T-cell (primary cell): ENCODE measurements at places on chromosomes 12 and 14. TPM values are rescaled to one million over a fixed set of nuclear protein-coding genes. Genes with fewer than 3 reads are reported as not detected.

Gene CCDC60
- total RNA-seq, result not detected

Gene KRT74
- not detected for total RNA-seq

DNA sequence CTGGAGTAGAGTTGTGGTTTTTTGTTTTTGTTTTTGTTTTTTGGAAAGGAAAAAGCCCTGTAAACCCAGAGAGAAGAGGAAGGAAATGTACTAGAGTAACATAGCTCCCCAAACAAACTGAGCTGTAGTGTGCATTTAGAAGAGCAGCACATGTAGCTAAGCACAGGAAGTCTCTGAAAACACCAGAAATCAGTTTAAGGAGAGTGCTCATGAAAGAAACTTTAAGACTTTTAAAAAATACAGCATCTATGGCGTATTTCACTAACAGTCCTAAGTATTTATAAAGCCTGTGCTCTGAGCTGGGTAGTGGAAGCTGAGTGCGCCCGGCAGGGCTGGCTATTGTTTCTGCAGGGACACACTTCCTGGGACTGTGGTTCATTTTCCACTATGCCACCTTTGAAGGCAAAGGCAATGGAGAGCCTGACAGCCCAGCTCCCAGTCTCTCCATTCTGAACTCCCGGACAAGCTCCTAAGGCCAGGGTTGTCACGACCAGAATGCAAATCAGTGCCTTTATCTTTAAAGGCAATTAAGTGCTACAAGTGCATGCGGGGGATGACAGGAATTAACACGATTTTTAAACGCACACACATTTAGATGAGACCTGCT, 45.4 kb downstream of the NIN start:
- DNase-seq, result no peak

- DNase-seq, result no peak
These were observed 12.1 kb upstream of the LRTM2 start for GRCh38 chr12:1808036-1808797.

- DNase-seq, result no peak
These were observed 185.1 kb upstream of the C14orf180 start for GRCh38 chr14:104394409-104394851.

DNA sequence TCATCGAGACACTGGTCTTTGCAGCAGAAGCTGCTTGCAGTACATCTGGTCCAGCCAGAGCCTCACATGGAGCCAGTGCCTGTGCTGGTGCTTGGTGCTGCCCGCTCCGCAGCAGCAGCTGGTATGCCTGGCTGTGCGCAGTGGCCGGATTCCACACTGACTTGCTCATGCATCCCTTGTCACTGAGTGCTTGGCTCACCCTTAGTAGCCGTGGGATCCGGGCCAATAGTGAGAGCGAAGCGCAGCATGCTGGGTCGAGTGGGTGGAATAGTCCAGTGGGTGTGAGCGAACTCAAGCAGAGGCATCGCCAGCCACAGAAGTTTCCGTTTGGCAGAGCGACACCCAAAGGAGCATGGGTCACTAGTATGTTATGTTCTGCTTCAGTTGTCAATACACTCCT, 10.1 kb upstream of the FBXO33 start:
- no peak for DNase-seq

DNA sequence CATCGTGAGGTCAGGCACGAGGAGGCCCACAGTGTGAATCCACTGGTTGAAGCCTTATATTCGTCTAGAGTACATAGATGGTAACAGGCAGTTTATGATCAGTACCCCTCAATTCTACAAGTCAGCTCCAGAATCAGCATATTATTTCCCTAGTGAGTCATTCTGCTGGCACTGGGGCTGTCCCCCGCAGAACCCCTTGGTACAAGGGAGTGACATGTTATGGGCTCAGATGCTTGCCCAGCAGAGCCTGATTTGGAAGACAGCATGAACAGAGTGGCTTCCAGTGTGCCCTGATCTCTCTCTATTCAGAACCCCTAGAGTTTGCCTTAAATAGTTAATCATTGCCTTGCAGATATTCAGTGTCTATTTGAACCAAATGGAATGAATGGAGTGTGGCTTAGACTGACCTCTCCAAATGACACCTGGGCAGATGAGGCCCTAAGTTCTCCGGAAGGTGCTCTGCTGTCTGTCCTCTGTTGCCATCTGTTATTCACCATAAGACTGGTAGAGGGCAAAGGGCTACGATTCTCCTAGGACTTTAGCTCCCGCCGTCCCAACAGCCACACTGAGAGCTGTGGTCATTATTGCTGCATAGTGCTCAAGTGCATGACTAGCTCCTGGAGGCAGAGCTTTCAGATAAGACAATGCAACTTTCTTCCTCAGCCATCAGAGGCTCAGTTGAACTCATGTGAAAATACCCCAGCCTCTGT, 41.1 kb downstream of the CACNA2D4 start:
- DNase-seq, result no peak

Gene IQSEC3
- total RNA-seq, result 0.30 TPM

GRCh38 chr14:99548871-99549515, 55.0 kb downstream of the CCDC85C start:
- DNase-seq, result no peak

- no peak for DNase-seq
These were observed 22.1 kb upstream of the CD69 start for GRCh38 chr12:9782547-9783382.

DNA sequence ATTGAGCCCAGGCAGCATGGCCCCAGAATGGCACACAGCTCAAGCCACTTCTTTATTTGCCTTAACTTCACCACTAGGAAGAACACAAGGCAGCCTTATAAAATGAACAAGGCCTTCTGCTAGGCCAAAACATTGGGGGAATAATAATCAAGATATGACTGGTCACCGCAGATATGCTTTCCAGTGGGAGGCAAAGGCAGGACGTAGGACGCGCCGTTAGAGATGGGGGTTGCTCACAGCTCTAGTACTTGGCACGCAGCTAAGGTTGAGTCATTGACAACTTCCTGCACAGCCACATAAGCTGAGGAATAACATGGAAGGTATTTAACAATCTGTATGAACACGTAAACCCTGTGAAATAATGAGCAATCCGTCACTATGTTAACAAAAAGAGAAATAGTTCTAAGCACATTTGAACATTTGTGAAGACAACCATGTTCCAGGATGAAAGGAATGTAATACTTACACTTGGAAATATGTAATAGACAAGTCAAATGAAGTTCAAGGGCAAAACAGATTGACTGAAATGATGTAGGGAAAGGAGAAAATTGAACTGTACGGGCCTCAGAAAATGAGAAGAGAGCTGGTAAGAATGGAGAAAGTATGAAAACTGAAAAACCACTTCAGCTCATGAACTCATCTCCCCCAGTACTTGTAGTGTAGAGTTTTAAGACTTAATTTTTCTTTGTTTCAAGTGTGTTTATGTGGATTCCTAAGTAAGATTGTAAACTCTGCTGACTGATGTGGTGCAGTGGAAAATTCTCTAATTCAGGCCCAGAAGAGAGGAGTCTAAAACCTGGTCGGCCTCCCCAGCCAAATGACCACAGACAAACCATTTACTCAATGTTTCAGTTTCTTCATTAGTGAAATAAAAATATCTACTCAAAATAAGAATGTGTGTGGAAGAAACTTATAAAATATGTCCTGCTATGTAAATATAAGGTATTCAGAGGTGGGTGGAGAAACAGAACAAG, 59.3 kb upstream of the CCDC91 start:
- no peak for DNase-seq

Gene RNASE7
- not detected for total RNA-seq

- no peak for DNase-seq
These were observed 473.0 kb downstream of the RAD51B start for GRCh38 chr14:68292441-68293215.

DNA sequence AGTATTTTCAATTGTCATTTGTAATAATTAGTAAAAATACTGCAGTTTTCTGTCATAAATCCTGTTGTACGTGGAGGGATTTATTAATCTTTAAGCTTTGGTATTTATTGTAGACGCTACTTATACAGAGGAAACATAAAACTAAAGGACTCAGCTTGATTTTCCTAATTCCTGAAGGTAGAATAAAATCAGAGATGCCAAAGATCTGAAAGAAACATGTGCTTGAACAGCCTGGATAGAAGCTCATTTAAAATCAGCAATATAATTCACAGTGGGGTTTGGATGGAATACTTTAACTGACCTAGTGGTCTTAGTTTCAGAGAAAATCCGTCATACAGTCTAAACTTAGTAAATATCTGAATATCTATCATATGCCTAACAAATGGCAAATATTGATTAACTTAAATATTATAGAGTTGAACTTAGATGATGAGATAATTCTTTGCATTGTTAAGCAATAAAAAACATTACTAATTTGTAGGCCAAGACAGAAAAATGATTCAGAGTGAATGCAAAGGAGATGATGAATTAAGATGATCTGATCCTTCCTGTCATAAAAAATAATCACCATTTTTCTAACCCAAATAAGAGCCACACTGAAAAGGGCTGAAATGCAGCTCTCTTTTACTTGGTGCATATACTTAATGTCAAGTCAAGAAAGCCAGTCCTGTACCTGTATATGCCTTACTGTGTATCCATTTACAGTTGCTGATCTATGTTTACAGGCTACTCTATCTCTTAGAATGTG, 397.1 kb upstream of the DCN start:
- no peak for DNase-seq

DNA sequence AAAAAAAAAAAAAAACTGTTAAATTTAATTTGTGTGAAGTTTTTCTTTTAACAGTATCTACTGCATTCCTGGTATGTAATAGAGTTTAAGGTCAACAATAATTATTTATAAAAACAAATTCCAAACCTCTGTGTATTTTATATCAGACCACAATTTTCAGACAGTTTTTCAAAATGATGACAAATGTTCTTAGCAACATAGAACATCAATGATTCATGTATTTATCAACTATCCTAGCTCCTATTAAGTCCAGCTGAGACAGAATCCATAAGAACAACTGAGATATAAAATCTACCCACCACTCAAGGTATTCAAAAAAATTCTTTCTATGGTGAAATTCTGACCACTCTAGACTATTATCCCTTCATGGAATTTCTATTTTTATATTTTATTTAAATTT, 144.5 kb downstream of the EPS8 start:
- DNase-seq, result no peak
